Activated CD4-positive, alpha-beta T cell treated with anti-CD3 and anti-CD28 coated beads, Interleukin-2, amount 50 U/mL, for 16 hours (primary cell): ENCODE measurements at places on chromosomes 2 and 18.

DNA sequence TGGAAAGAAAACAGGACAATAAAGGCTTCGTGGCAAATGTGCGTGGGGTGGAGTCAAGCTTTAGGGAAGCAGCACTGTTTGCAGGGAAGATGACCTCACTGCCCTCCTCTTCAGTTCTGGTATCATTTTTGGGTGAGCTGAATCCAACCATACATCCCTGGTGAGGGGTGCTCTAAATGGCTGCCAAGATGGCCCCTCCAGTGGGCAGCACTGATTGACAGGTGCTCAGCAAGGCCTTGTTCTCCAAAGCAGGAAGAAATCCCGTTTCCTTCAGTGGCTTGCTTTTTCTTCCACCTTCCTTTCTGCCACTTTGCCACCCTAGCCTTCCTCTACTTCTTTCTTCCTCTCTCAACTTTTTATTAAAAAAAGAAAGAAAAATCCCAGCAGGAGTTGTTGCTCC, 132.8 kb upstream of the SP5 start:
- no peak for DNase-seq

GRCh38 chr18:7596147-7596546, 29.0 kb downstream of the PTPRM start:
- no peak for DNase-seq

DNA sequence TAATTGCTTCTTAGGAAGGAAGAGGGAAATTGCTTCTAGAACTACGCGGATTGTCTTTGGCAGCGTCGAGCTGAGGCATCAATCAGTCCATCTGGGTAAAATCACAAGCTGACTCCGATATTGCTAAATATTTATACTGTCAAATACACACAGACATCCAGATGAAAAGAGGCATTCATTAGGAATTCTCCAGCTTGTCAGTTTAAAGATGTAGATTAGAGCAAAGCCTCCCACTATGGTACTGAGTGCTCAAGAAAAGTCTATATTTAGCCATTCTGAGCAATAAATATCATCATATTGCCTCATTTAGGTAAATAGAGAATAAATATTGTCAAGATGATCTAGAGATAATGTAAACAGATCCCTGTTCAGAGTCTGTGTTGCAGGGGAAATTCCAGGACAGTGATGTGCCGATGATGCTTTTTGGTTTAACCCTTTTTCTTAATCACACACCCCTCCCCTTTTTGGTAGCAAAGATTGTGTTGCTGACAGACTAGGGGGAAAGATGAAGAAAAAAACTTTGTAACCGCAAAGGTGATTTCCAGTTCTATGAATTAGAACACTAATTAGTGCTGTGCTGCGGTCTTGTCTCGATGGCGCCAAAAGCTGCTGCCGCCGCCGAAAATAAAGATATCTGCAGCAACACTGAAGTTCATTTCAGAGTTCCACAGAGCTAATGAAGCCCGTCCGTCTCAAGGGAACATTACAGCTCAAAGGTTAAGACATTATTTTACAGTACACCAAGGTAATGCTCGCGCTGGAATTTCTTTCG, 171.8 kb downstream of the PTGR3 start:
- no peak for DNase-seq

DNA sequence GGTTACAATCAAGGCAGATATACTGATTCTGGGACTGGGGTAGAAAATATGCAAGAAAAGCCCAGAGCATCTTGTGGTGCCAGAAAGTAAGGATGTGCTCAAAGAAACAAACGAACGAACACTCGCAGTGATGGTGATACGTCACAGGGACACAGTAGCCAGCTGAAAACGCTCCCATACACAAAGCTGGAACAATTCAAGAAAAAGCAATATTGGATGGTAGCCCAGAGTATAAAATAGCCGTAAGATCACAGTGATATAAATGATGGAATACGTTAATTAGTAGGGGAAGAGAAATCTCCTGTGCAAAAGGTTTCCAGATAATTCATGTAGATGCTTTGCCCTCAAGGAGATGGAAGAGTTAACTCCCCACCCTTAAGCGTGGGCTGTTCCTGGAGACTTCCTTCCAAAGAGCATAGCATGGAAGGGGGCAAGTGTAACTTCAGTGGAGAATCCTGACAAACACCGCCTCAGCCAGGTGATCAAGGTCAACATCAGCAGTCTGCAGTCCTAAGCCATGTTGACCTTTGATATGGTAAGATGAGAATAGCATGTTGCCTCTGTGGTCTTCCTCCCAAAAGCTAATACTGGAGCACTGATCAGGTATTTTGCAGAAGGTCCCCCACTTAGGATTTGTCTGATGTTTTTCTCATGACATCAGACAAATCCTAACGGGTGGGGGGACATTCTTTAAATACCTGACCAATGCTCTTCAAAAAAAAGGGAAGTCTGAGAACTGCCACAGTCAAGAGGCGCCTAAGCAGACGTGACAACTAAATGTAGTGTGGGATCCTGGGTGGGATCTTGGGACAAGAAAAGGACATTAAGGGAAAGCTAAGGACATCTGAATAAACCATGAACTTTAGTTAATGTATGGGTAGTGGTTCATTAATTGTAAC, 99.0 kb downstream of the NCK2 start:
- DNase-seq = no peak

- peak; percentile 31 for DNase-seq
These were observed 437.6 kb downstream of the DLGAP1 start for GRCh38 chr18:4017480-4017879.

DNA sequence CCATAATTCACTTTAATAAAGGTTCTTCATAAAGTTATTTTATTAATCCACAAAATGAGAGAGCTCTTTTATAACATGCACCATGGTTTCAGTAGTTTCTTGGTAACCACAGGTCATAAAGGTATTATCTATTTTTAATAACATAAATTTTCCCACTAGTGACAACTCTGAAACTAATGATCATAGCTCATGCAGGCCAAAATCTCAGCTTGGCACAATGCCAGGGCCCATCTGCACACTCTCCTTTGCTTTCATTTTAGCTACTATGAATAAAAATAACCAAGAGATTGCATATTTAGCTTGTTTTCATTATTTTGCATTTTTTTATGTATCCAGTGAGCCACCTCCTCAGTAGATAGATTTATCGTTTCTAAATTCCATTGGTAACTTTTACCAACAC, 691.8 kb upstream of the CHAC2 start:
- no peak for DNase-seq

GRCh38 chr2:15485949-15486348, 75.2 kb downstream of the NBAS start:
- no peak for DNase-seq

DNA sequence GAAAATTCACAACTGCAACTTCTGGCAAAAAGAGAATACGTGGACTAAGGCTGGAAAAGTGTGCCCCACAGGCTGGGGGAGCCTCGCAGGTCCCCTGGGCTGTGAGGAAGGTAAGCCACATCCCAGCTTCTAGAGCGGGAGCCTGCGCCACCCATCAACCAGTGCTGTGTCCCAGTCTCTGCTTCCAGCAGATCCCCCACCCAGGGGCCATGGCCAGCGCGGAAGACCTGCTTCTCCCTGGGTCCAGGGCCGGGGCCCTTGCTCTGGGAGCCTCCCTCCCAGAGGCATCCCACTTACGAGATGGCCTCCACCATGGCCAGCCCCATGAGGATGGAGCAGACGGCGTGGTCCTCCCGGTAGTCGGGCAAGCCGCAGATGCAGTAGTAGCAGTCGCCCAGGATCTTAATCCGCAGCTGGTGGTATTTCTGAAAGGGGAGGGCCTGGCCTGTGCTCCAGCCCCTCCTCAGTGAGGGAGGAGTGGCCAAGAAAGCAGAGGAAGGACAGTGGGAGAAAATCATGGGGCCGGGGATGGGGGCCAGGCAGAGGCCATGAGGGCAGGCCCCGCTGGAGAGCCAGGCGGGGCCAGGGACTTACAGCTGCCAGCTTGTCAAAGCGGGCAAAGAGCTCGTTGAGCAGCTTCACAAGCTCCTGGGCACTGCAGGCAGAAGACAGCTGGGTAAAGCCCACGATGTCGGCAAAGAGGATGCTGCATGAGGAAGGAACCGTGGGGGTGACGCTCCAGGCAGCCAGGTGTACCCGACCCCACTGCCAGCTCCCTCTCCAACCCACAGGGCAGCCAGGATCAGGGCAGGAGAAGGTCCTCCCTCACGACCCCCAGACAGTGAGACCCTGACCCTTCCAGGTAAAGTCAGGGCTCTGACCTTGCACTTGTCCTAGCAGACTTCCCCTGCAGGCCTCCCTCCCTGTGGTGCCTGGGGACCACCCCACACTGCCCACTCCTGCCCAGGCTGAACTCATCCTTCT, 48.0 kb downstream of the CENPO start:
- no peak for DNase-seq

- DNase-seq = no peak
These were observed 25.5 kb upstream of the PGAP1 start for GRCh38 chr2:196951973-196952372.

- DNase-seq = no peak
These were observed 572.8 kb upstream of the KLHL29 start for GRCh38 chr2:22812065-22812680.

GRCh38 chr18:76844742-76845477, 22.6 kb downstream of the ZNF236 start:
- DNase-seq = no peak

- no peak for DNase-seq
These were observed 269.0 kb downstream of the TCF4 start for GRCh38 chr18:55318951-55319441.

GRCh38 chr2:42045352-42045751, 2.5 kb upstream of the PKDCC start:
- DNase-seq = no peak

GRCh38 chr2:7289697-7290096, 372.5 kb downstream of the RNF144A start:
- no peak for DNase-seq

GRCh38 chr18:58538604-58539386, 90.1 kb downstream of the ALPK2 start:
- no peak for DNase-seq

- DNase-seq = peak; percentile 62
These were observed 25.7 kb downstream of the NPPC start for GRCh38 chr2:231900486-231900942.

DNA sequence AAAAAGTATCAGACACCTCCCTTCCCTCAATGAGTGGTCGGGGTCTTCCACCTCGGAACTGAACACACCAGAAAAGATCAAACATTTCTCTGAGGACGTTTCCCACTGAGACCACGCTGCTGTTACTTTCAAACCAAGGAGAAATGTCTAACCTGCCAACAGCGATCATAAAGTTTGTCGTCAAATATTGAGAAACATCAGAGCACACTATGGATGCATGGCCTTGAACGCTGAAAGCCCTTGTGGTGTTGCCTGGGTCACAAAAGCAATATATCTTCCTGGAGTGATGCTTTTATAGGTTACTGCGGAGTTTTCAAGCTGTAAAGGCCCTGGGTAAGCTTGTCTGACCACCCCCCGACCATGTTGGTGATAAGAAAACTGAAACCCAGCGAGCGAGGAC, 70.2 kb upstream of the ID2 start:
- DNase-seq = no peak

DNA sequence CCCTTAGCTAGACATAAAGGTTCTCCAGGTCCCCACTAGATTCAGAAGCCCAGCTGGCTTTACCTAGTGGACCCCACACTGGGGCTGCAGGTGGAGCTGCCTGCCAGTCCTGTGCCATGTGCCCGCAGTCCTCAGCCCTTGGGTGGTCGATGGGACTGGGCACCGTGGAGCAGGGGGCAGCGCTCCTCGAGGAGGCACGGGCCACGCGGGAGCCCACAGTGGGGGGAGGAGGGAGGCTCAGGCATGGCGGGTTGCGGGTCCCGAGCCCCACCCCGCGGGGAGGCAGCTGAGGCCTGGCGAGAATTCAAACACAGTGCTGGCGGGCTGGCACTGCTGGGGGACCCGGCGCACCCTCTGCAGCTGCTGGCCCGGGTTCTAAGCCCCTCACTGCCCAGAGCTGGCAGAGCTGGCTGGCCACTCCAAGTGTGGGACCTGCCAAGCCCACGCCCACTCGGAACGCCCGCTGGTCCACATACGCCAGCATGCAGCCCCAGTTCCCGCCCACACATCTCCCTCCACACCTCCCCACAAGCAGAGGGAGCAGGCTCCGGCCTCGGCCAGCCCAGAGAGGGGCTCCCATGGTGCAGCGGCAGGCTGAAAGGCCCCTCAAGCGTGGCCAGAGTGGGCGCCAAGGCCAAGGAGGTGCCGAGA, 119.7 kb upstream of the NRXN1 start:
- DNase-seq = no peak

DNA sequence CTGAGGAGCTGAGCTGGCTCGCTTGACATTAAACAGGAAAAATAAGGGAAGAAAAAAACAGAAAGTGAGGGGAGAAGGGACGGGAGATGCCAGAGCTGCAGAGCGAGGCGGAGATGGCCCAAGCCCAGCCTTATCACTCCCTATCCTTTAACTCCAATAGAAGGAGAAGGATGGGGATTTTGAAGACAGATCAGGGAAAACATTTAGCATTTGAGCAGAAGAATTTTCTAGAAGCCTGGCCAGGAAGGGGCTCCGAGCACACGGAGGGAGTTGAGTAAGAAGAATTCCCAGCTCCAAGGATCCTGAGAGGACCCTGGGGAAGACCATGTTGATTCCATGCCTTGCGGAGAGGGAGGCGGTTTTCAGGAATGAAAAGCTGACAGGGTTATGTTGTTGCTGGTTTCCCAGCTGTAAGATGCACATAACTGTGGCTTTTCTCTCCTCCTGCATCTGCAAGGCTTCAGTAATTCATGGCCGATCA, 35.6 kb downstream of the TWIST2 start:
- no peak for DNase-seq
